ENCODE measurements at places on chromosomes 16 and 17.

DNA sequence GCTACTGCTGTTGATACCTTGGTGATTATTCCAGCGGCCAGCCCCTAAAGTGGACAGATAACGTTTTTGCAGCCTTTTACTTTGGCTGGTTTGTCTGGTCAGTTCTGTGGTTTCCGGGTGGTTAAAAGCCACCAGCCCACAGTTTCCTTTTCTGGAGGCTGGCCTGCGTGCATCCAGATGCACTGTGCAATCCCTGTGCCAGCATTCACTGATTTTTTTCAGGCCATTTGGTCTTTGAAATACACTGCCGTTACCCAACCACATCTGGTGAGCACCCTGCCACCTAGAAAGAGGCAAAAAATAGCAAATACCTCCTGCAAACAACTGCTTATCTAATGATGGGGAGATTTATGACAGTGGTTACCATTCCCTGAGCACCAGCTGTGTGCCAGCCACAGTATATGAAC is 797 bp downstream of the NUDT7 start:
- DNase-seq = no peak

GRCh38 chr16:72612256-72612655 is 435.7 kb downstream of the ZFHX3 start:
- DNase-seq = no peak

GRCh38 chr17:69390795-69391501 is 23.5 kb upstream of the MAP2K6 start:
- no peak for DNase-seq

DNA sequence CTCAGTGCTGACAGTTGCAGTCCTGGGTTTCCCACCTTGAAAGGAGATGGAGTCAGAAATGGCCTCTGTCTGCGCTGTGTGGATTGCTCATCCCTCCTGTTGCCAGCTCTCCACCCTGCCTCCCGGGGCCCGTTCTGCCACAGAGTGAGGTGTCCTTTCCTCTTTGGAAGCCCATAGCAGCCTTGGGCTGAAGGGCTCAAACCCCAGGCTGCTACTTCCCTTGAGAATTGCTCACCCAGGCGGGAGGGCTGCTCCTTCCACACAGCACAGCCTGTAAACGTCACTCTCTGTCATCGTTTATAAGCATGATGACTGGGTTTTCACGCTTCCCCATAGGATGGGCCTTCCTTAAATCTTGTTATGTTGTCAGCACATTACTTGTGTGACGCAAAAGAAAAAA is 62.7 kb downstream of the FOXK2 start:
- DNase-seq = no peak

GRCh38 chr17:49219987-49220386 is 9.5 kb downstream of the ABI3 start:
- DNase-seq = no peak

GRCh38 chr16:3857189-3858043 is 23.1 kb downstream of the CREBBP start:
- DNase-seq = no peak

DNA sequence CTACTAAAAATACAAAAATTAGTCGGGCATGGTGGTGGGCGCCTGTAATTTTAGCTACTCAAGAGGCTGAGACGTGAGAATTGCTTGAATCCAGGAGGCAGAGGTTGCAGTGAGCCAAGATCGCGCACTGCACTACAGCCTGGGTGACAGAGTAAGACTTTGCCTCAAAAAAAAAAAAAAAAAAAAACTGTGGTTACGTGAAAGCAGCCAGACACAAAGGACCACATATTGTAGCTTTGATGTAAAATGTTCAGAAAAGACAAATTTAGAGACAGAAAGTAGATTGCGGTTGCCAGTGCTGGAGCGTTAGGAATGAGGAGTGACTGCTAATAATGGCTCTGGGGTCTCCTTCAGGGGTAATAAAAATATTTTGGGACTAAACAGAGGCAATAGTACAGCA is 4.0 kb upstream of the MEAK7 start:
- DNase-seq = no peak

- no peak for DNase-seq
These were observed 185.3 kb downstream of the CCDC182 start for GRCh38 chr17:57559634-57560318.

DNA sequence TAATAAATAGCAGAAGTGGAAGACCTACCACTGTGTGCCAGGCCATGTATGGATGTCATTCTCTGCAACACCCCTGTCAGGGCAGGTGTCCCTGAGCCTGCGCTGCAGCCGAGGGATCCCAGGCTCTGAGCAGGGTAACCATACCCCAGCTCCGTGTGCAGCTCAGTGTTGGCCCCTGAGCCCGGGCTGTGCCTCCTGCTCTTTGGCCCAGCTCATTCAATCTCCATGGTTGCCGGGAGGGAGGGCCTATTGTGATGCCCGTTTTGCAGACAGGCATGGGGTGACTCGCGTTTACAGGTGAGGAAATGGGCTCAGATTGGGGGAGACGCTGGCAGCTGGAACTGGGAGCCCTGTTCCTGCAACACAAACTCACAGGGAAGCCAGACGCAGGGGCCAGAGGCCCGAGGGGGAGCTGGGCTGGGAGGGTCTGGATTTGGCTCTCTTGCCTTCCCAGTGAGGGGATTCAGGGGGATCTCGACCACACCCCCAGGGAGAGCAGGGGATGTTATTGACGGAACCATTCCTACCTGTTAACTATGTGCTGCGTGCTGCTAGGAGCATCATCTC is 190.5 kb downstream of the IRF8 start:
- no peak for DNase-seq

DNA sequence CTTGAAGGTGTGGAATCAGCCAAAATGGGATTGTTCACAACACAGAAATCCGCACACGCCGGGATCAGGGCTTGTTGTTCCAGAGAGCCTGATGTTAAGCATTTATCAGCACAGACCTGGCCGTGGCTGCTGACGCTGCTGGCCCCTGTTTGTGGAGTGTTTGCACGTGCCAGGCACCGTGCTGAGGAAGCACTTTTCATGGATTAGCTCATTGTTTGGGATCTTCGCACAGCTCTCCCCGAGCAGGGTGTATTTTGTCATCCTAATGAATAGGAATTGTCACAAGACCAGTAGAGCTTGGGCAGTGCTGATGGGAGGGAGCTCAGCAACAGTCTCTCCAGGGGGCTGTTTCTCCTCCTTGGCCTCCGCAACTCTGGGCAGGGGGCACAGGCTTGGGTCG is 160.4 kb upstream of the PLCG2 start:
- no peak for DNase-seq

GRCh38 chr16:67942510-67943255 is 1.2 kb downstream of the LCAT start:
- DNase-seq = no peak

DNA sequence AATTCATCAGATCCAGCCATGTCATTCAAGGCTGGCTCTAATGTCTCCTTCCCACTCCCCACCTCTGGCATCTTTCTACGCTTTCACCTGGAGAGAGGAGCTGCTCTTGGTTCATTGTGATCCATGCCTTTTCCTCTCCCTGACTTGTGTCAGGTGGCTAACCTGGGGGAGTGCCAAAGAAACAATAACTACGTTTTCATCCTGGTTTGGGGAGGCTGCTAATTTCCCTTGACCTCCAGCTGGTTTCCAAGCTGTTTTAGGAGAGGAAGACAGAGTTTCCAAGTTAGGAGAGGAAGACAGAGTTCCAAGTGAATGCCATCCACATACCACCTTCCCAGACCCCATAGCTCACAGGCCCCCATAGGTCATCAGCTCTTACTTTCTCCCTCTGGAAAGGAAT is 40.0 kb upstream of the HLF start:
- no peak for DNase-seq

- no peak for DNase-seq
These were observed 52.5 kb downstream of the RTN4RL1 start for GRCh38 chr17:1972487-1973160.

DNA sequence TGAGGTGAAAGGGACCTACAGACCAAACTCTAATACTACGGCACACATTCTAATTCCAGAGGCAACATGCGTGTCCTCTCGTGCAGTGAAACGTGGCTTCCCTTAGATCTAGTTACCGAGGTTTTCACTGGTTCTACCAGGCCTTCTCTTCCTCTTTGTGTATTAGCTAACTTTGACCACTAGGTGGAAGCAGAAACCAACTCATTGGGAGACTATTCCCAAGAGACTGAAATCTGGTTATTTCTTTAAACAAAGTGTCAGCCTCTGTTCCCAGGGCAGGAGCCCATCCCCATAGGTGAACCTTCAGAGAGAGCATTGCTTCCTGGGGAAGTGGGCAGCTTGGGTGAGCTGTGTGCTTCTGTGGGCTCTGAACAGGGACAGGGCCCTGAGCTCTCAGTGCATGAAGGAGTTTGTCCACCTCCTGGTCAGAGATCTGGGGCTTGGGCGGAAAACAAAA is 19.7 kb upstream of the RCVRN start:
- DNase-seq = no peak

DNA sequence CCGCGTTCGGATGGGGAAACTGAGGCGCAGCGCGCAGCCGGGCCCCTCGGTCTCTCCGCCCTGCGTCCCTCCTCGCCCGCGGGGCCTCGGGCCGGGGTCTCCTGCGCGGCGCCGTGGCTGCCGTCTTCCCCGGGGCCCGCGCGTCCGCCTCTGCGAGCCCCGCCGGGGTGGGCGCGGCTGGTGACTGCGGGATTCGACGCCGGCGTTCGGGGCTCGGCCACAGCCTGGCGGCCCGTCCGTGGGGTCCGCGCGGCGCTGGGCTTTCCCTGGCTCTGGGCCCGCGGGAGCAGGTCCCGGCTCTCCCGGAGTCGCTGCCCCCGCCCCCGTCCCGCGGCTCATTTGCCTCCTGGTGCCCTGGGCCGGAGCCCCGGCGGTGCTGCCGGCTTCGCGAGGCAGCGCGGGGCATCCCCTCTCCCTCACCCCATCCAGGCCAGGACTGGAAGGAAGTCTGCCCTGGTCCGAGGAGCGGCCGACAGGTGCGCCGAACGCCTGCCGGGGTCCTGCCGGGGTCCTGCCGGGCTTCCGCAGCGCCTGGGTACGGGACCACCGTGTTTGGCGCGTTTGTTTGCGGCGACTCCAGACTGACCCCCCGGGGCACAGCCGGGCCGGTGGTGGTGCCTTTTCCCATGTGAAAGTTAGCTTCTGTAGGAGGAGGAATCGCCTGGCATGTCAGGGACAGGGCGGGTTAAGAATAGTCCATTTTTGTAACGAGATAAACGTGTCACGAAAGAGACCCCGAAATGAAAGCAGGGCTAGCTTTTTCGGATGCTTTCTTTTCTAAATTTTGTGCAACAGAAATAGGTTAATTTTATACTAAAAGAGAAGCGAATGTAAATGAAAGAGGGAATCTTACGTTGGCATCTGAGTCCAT is 671 bp downstream of the CHMP6 start:
- no peak for DNase-seq

- DNase-seq = no peak
These were observed 14.3 kb downstream of the LITAF start for GRCh38 chr16:11572301-11572995.

DNA sequence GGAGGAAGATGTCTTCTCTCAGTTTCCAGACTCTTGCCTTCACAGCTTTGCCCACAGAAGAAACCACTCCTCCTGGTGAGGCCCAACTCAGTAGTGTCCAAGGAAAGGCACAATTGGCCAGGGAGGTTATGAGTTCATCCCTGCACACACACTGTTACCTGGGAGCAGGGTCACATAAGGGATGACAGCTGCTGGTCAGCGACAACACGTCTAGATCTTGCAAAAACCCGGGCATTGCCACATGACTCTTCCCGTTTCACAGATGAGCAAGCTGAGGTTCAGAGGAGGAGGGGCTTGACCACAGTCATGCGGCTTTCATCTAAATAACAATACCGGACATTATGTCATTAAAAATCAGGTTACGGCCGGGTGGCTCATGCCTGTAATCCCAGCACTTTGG is 186.0 kb downstream of the COPRS start:
- no peak for DNase-seq

DNA sequence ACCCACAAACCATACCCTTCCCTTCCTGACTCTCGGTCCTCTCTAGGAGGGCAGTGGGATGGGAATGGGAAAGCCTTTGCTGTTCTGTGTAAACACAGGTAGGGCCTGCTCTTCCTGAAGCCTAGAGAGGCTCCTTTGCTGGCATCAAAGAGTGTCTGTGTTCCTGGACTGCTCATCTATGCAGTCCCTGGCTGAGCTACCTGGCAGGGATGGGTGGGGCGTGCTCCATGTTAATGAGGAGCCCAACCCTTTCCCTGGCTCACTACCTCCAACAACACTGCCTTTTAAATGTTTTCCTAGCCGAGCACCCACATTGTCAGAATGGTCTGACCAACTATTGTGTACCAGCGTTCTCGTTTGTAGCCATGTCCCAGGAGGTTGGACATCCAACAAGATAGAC is 26.6 kb upstream of the NAGLU start:
- DNase-seq = no peak

- DNase-seq = no peak
These were observed 3.1 kb downstream of the GLG1 start for GRCh38 chr16:74603848-74604247.

- no peak for DNase-seq
These were observed 22.8 kb upstream of the CNEP1R1 start for GRCh38 chr16:50002190-50002589.

DNA sequence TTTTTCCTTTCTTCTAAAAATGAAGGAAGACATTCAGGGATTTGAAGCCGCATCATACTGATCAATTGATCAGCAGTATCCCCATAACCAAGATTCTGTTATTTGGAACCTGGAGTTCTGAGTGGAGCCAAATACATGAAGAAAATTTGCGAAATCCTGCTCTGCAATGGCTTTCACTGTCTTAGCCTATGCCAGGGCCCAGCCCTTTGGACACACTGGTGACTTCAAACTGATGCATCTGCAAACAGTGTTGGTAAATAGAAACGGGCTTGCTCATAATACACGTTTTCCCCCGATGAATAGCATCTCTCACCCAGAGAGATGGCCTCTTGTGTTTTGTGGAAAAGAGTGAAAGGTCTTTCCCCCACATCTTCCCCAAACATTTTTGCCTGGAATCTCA is 87.6 kb upstream of the TOX3 start:
- no peak for DNase-seq

DNA sequence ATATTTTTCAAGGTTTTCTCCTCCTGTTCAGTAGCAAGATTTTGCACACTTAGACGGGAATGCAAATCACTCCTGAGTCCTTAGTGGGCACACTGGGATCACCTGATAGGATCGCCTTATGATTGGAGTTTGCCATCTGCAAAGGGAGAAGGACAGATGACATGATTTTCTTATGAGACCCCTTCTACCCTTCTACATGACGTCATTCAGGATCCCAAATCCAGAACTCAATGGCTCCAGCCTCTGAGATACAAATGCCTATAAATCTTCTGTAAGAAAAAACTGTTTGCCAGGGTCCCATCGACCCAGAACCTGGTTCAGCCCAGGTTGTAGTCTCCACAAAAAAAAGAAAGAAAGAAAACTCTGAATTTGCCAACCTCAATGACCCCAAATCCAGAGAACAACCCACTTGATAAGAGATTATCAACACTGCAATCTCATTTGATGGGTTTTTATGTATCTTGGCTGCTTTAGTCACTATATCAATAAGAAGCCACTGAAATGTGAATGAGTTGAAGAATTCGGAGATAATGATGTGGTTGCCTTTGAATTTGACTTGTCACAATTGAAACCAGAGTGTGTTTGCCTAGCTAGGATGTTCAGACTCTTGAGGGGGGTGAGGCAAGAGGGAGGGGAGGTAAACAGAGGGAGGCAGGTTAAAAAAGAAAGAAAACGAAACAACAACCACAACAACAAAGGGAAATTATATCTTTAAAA is 6.7 kb downstream of the ZNF423 start:
- DNase-seq = no peak

GRCh38 chr16:15958703-15959348 is 9.4 kb downstream of the ABCC1 start:
- DNase-seq = no peak

GRCh38 chr17:2058586-2059546 is 4.0 kb downstream of the HIC1 start:
- no peak for DNase-seq

GRCh38 chr17:39231591-39232551 is 6.1 kb upstream of the STAC2 start:
- peak; percentile 34 for DNase-seq
